ENCODE measurements at places on chromosomes 11 and 22. TPM values are rescaled to one million over a fixed set of nuclear protein-coding genes. Genes with fewer than 3 reads are reported as not detected.

- H3K4me3 ChIP-seq = no peak overlapping the region
- H3K27ac ChIP-seq = no peak overlapping the region
- peak; percentile 65 for DNase-seq
- no peaks in the 10 kb centered on the region for H3K4me1 ChIP-seq
Observed at GRCh38 chr11:102610200-102610599, 14.9 kb downstream of the MMP20 start.

- no peaks in the 10 kb centered on the region for H3K4me1 ChIP-seq
- DNase-seq = peak; percentile 62
- H3K4me3 ChIP-seq = no peak overlapping the region
- H3K36me3 ChIP-seq = no peaks in the 10 kb centered on the region
Observed at GRCh38 chr11:123976770-123977560, 616 bp downstream of the OR10S1 start.

DNA sequence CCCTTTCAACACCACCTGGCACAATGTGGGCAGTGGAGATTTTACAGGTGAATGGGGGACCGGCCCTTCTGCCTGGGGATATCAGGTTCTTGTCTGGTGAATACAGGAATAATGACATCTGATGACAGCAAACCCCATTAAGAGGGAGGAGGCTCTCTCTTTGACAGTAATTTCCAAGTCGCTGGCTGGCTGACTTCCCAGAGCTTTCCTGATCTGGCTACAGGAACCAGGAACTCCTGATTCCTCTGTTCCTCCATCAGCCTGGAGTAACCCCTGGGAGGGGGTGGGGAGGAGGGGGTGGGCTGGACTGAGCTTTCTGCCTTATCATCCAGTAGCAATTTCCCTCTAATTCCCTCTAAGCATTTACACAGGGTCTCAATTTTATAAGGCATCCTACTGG, 3.7 kb upstream of the MIEF1 start:
- H3K27ac ChIP-seq = no peak overlapping the region
- DNase-seq = no peak
- H3K36me3 ChIP-seq = no peaks in the 10 kb centered on the region
- no peak overlapping the region for H3K4me3 ChIP-seq
- no peaks in the 10 kb centered on the region for H3K27me3 ChIP-seq
- peaks cover 25% of the 10 kb centered on the region for H3K4me1 ChIP-seq

Gene GPR83
- under 0.01 TPM for total RNA-seq

DNA sequence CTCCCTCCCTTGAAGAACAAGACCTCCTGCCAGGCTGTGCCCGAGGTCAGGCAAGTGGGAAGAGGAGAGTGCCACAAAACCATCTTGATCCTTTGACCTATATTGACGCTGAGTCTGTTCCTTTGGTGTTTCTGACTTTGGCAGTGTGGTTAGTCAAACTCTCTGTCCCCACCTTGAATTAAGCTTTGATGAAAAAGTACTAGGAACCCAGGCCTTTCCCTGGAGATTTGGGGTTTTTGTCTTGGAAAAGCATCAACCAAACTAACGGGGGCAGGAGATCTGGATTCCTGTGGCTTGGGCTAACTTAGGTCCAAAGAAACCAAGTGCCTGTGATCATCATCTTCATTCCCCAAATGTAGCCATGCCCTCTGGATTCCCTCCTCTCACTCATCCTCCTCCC, 40.4 kb downstream of the ARFGAP2 start:
- no peak overlapping the region for H3K4me3 ChIP-seq
- no peaks in the 10 kb centered on the region for H3K4me1 ChIP-seq
- no peaks in the 10 kb centered on the region for H3K27me3 ChIP-seq
- no peak for DNase-seq
- H3K27ac ChIP-seq = no peak overlapping the region

- no peaks in the 10 kb centered on the region for H3K27me3 ChIP-seq
- H3K36me3 ChIP-seq = no peaks in the 10 kb centered on the region
- H3K4me1 ChIP-seq = peaks cover 47% of the 10 kb centered on the region
- H3K27ac ChIP-seq = peak overlapping the region; percentile 98
- peak; percentile 76 for DNase-seq
- peak overlapping the region; percentile 45 for H3K4me3 ChIP-seq
Observed at GRCh38 chr11:72041364-72042063, 38.8 kb downstream of the NUMA1 start.

Gene MMP10
- not detected for total RNA-seq

Gene NNMT
- 171 TPM for total RNA-seq

DNA sequence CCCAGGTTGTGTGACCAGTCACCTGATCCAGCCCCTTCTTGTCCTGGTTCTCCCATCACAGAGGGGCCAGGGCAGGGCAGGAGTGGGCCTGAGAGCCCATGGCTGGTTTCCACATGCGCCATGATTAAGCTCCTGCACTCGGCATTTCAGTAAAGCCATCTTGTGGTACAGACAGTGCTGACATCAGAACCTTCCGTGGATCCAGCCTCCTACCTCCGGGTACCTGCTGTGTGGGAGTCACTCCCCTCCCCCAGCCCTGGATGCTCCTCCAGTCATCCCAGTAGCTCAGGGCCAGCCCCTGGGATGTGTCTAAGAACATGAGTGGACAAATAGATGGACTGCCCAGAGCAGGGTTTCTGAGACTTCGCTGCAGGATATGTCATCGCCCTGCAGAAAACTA, 22.1 kb upstream of the MGAT3 start:
- H3K36me3 ChIP-seq = peaks cover 24% of the 10 kb centered on the region
- DNase-seq = no peak
- H3K27ac ChIP-seq = no peak overlapping the region
- H3K4me1 ChIP-seq = peaks cover 30% of the 10 kb centered on the region

Gene SYTL2
- 21.4 TPM for total RNA-seq

DNA sequence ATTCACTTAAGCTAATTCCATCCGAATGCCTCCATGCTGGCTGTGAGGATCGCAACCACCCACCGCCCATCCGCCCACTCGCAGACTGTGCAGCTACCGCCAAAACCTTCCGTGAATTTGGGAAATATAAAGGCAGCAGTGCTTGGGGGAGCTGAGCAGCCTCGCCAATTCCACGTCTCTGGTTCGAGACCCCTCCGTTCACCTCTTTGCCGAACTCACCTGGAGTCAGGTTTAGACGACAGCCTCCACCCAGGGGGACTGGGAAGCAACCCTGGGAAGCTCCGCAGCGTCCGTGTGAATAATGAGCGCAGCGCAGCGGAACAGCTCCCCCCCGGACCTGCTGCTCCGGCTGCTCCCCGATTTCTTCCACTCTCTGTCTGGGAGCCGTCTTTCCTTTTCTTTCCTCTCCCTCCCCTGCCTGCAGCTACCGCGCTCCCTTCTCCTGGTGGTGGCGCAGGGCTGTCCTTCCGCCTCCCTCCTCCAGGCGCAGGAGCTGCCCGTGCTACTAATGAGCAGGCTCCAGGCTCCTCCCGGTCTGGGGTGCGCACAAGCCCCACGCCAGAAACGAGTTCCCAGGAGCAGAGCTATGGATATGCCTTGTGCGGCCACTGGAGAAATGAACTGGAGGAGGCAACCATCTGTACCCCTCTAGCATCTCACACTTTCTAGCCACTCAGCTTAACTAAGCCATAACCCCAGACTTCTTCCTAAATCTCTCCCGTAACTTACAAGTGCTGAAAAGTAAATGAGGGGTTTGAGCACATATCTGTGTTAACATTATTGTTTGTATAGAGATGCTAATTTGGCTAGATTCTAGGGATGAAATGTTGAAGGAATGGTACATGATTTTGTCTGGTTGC, 107.3 kb downstream of the XKR3 start:
- H3K4me3 ChIP-seq = no peak overlapping the region
- no peaks in the 10 kb centered on the region for H3K27me3 ChIP-seq
- no peaks in the 10 kb centered on the region for H3K4me1 ChIP-seq
- H3K36me3 ChIP-seq = no peaks in the 10 kb centered on the region

Gene SEPTIN3
- total RNA-seq = 1.3 TPM

Gene CCDC188
- total RNA-seq = 1.6 TPM

Gene BDNF
- 1.0 TPM for total RNA-seq

GRCh38 chr22:46040471-46041465, 63.8 kb upstream of the WNT7B start:
- no peak overlapping the region for H3K4me3 ChIP-seq
- no peak overlapping the region for H3K27ac ChIP-seq
- no peaks in the 10 kb centered on the region for H3K36me3 ChIP-seq
- peaks cover 34% of the 10 kb centered on the region for H3K4me1 ChIP-seq
- peak; percentile 14 for DNase-seq
- no peaks in the 10 kb centered on the region for H3K27me3 ChIP-seq

DNA sequence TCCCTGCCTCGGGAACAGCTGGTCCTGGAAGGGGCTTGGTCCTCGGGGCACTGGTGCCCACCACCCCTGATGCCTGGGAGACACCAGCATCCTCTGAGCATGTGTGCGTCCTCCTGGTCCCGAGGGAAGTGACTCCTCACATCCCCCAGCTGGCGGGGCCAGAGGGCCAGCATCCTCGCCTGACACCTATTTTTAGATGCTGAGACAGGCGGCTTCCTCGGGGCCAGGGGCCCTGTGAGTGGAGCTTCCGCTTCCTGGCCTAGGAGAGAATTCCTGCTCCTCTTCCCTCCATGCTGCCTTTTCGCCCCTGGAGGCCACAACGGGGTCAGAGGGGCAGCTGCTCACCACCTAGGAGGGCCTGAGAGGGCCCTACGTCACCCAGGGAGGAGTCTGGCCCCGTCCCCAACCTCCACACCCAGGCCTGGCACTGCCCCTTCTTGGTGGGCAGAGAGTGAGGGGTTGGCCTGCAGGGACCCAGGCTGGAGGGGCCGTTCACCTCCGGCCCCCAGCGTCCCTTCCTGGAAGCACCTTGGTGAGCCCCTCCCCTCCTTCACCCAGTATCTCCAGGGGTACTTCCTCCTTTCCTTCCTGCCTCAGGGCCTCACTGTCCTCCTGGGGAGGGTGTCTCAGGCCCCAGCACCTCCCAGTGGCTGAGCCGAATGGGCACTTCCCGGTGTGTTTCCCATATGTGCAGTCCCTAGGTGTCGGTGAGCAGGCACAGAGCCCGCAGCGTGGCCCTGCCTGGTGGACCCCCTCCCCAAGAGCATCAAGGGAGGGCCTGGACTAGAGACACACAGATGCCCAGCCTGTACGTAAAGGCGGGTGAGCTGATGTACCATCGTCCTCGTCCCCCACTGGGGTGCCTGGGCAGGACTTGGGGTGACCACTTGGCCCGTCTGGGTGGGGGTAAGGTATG, 6.1 kb downstream of the CD81 start:
- H3K4me1 ChIP-seq = peaks cover 100% of the 10 kb centered on the region
- H3K4me3 ChIP-seq = no peak overlapping the region
- peak overlapping the region; percentile 99 for H3K27ac ChIP-seq
- H3K27me3 ChIP-seq = no peaks in the 10 kb centered on the region
- DNase-seq = peak; percentile 84

Gene SERPING1
- total RNA-seq = 474 TPM

- H3K27me3 ChIP-seq = no peaks in the 10 kb centered on the region
- H3K4me1 ChIP-seq = no peaks in the 10 kb centered on the region
- no peak for DNase-seq
Observed at GRCh38 chr11:3971756-3972404, 116.4 kb downstream of the STIM1 start.
